ENCODE measurements at places on chromosomes 1 and 21. TPM values are rescaled to one million over a fixed set of nuclear protein-coding genes. Genes with fewer than 3 reads are reported as not detected.
A peak's percentile ranks its signal among the peaks of the same experiment; 100 is the strongest.

GRCh38 chr1:170881268-170882265 lies 53.8 kb upstream of the MROH9 start:
- DNase-seq: peak; percentile 27

DNA sequence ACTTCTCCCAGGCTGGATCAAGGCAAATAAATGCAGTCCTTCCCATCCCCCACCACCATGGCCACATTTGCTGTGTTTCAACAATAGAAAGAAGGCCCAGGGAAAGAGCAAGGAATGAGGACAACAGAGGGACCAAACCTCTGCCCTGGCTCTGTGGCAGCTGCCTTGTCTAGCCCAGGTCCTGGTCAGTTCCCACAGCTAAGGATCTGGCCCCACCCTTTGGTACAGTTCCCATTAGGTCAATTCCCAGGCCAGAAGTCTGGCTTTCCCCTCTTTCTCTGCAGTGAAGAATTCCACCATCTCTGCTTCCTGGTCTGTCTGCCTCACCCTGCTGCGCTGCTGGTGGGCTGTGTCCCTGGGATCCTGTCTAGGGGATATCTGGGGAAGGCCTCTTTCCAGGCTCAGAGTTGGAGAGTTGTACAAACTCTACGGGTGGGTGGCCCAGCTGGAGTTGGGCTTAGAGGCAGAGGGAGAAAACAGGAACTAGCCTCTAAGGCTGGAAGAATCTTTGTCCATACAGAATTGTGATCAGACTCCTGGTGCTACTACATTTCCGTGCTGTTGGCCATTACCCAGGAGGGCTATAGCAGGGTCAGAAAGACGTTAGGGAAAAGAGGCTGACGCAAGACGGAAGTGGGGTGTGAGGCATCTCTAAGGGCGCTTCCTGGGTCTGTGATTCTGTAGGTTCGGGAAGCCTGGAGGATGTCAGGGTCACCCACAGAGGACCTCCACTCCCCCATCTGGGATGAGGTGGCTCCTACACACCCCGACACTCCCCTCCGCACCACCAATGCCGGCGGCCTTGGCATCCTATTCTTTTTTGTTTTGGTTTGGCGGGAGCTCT lies 953 bp upstream of the NDUFS2 start:
- DNase-seq: peak; percentile 45

DNA sequence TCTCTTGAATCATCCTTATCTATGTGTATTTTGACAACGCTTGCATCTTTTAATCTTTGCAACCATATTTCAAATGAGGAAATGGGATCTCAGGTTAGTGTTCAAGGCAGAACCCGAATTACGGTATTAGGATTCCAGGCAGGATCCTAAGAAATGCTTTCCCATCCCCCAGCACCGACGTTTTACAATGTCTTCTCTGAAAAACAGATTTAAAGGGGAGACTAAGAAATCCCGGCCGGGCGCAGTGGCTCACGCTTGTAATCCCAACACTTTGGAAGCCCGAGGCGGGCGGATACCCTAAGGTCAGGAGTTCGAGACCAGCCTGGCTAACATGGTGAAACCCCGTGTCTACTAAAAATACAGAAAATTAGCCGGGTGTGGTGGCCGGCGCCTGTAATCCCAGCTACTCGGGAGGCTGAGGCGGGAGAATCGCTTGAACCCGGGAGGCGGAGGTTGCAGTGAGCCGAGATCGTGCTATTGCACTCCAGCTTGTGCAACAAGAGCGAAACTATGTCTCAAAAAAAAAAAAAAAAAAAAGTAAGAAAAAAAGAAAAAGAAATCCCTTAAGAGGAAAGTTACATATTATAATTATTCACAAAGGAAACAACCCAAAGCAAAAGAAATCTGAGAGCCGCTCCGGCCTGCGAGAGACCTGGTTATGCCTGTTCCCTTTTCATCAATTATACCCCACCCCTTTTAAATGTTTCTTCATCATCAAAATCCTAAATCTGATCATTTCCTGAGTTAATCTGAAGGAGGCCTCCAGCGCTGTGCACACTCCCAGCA lies 801 bp upstream of the GORAB start:
- DNase-seq: peak; percentile 39

MATN1 gene
- total RNA-seq: not detected

Measured in colonic mucosa (tissue), 4 donors.